ENCODE measurements at places on chromosomes 3 and 15.
A peak's percentile ranks its signal among the peaks of the same experiment; 100 is the strongest.

GRCh38 chr15:90886291-90886614 is 1.9 kb downstream of the FES start:
- DNase-seq: no peak

DNA sequence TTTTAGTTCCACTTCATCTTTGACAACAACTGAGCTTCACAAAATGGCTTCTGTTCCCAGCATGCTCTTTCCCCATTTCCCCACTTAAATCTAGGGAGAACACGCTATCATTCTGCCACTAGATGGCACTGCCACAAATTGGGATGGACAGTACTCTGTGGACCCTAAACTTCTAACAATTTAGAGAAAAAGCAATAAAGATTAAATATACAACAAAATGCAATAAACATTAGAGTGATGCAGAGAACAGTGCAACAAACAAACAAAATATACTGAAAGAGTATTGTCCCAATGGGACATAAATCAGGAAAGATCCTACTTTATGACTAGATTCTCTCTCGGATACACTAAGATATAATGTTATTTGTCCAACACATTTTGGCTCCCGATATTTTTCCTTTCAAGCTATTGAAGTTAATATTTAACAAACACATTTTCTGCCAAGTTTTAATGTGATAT is 169.7 kb upstream of the TMCO5A start:
- peak; percentile 40 for DNase-seq

DNA sequence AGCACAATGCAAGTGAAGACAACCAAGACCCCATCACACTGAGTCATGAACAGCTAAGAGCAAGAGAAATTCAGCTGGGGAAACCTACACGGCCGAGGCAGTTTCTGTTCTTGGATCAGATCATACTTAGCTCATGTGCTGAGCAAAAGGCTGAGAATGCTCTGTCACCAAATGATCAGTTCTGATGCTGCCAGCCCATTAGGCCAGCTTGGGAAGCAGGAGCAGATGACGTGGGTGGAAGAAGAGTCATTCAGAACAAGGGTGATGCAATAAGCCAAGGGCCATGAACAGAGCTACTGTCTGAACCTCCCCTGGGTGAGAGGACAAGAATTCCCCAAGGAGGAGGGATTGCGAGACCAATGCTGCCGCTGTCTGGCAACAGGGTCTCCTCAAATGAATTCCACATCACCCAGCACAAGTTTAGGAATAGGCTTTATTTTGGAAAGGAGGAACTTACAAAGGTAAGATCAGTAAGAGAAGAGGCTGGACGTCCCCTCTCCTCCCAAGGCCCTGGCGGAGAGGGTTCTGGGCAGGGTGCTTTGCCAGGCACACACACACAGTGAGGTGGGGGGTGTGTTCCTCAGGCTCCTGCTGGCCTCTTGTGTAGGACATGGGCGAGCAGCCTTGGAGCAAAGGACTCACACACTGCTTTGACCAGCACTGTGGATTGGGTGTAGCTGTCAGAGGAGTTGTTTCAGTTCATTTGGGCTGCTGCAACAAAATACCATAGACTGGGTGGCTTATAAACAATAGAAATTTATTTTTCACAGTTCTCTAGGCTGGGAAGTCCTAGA is 65.6 kb upstream of the CTXND1 start:
- DNase-seq: peak; percentile 38

DNA sequence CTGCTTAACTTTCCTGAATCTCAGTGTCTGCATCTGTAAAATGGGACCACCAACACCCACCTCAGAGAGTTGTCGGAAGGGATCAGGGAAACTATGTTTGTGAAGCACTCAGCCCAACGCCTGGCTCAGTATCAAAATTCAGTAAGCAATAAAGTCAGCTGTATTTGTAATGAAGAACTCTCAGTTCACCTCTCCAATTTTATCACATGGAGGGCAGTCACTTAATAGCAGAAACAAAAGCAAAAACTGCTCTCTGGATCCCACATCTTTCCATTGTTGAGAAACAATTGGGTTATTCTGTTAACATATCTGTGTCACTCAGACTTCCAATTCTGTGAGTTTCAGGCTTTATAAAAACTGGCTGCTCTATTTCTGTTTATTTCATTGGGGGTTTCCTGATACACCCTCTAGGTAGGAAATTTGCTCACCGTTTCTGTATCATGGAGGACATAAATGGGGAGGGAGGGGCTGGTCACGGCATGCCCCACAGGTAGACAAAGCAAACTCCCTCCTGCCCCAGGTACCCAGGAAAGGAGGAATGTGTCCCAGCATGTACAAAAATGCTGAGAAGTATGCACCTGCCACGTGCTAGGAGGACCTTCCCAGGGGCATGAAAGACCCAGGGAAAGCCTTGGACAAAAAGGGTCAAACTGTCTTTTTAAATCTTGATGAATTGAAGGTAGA is 81.4 kb upstream of the LMOD3 start:
- DNase-seq: no peak

DNA sequence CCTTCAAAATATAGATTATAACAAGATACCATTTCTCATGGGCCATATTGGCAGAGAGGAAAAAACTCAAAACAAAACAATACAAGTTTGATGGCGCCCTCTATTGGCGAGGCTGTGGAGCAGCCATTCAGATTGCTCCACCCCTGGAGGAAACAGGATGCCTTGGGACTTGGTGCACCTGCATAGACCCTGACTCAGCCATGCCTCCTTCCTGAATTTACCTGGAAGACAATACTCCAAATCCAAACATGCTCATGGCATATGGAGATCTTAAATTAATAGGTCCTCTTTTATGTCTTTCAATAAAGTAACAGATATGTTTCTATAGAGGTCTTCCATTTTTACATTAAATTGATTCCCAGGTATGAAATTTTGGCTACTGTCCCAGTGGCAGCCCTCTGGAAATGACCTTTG is 90.0 kb downstream of the APBA2 start:
- peak; percentile 49 for DNase-seq

GRCh38 chr3:58177747-58178527 is 32.8 kb downstream of the DNASE1L3 start:
- DNase-seq: peak; percentile 86

GRCh38 chr3:114743746-114744485 is 403.2 kb downstream of the ZBTB20 start:
- no peak for DNase-seq

GRCh38 chr3:148971401-148972163 is 19.8 kb upstream of the GYG1 start:
- DNase-seq: no peak

DNA sequence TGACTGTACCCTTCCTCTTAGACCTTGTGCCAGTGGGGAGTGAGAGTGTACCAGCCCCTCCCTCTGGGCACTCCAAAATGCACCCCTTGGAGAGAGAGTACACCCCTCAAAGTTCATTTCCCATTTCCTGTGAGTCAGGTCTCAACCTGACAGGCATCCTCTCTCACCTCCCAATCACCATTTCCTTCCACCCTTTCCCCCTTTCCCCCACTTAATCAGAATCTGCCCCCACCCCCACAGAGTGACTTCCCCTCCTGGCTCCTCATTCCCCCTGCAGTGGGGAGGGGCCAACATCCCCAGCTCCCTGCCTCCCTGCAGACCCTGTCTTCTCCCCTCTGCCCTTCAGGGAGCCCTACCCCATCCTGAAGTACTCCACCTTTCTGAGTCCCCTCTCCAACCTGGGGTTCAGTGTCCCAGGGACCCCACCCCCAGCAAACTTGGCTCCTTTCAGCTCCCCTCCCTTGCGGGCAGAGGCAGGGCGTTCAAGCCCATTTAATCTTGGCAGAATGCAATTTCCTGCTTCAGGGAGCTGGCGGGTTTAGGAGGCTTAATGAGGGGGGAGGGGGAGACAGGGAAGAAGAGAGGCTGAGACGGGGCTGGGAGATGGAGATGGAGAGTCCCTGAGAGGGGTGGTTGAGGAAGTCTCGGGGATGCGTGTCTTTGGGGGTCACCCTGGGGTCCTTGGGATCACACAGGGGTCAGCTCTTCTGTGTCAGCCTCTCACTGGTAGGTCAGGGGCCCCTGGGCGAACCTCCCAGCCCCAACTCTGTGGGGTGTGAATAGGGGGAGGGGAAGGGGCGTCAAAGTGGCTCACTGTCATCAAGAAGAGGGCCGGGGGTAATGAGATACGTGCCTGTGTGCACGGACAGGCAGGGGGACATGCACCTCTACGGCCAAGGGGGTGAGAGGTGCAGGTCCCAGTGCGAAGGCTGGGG is 16.6 kb upstream of the SEMA3F start:
- DNase-seq: no peak

- no peak for DNase-seq
Measured at GRCh38 chr3:94416768-94417167, 353.9 kb downstream of the NSUN3 start.

GRCh38 chr15:44882499-44882968 is 74.0 kb upstream of the TERB2 start:
- no peak for DNase-seq

- no peak for DNase-seq
Measured at GRCh38 chr3:127101411-127102187, 91.3 kb upstream of the PRR23E start.

DNA sequence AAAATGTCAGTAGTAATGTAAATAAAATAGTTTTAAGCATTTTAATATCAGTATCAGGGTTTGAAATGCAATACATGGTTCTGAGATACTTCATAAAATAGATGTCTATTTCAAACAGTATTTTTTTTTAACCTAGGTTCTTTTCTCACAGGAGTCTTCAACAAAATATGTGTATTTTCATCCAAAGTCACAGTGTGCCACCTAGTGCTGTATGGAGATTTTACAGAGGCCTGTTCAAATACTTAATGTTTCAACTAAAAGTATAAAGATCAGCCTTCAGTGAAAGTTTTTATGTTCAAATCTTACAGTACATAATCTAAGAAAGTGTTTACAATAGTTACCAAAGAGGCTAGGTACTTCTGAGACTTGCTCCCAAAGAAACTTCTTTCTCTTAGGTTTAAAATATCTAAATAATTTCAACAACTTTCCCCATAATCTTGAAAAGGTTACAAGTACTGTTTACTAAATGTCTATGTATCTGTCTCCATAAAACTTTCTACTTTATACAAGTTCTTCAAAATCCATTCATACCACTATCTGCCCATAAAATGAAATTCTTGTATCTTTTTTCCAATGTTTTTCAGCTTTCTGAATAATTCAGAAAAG is 38.3 kb downstream of the SCAPER start:
- peak; percentile 8 for DNase-seq

DNA sequence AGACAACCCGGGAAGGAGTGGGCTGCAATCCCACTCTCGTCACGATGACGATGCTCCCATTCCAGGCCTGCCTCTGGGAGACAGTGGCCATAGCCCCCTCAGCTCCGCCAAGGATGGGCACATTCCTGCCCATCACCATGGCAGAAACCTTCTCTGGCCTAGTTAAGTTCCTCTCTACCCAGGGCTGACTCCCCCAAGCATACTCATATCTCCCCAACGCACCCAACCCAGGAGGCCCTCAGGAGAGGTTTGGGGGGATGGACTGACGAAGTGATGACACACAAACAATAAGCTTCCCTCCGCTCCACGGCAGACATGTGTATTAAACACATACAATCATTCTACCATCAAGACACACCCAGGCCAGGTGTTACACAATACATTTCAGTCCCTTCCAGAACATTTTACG is 60.1 kb downstream of the VGLL4 start:
- no peak for DNase-seq

DNA sequence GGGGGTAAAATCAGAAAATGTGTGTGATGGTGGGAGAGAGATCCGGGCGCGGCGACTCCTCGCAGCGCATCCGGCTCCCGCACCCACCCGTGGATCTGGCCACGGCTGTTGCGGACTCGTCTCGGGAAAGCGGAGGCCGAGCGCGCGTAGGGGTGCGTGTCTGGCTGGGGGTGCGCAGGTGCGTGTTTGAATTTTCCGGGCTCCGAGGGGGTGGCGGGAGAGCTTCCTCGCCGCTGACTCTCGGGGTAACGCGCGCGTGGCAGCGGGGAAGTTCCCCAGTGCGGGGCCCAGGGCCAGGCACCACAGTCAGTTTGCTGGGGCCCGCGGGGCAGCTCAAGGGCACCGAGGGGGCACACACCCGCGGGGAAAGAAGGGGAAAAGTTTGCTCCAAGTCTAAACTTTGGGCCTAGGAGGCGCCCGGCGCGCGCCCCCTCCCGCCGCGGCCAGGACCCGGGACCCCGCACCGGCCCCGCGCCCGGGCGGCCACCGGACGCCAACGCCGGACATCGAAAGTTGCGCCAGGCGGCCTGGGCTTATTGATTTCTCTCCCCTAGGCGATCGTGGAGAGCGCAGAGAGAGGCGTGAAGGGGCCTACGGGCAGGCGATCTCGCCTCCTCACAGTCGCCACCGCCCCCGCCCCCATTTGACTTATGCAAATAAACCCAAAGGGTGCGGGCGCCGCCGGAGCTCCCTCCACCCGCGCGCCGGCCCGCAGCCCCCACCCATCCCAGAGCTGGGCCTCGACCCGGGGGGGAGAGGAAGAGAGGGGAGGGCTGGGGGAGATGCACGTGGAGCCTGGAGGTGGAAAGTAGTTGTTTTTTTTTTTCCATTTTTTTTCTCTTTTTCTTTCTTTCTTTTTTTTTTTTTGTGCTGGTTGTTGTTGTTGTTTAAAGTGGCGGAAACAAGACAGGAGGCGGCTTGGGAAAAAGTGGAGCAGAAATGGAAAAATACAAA is 639 bp downstream of the FOXP1 start:
- peak; percentile 20 for DNase-seq

- DNase-seq: no peak
Measured at GRCh38 chr15:63560741-63561448, 36.3 kb upstream of the FBXL22 start.

GRCh38 chr3:48879994-48880377 is 18.7 kb downstream of the SLC25A20 start:
- DNase-seq: no peak

- no peak for DNase-seq
Measured at GRCh38 chr3:55584716-55585368, 97.7 kb upstream of the WNT5A start.

- DNase-seq: no peak
Measured at GRCh38 chr15:99475754-99476412, 89.9 kb upstream of the MEF2A start.

GRCh38 chr3:184642631-184643285 is 69.1 kb downstream of the MAGEF1 start:
- DNase-seq: no peak

DNA sequence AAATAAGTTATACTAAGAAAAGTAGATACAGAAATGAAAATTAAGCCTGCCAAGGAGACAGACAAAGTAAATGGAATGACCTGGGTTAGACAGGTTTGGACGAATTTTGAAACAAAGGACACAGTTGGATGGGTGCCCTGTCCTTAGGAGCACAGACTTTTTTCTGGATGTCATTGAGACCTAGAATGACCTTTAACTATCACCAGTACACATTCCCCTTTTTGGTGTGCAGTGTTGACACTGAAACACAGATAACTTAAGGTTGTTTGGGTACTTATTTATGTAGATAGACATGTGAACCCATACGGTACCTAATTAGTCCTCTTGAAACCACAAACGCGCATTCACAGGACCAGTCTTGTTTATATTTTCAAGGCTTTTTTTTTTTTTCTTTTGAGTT is 86.7 kb downstream of the PPARG start:
- DNase-seq: no peak

DNA sequence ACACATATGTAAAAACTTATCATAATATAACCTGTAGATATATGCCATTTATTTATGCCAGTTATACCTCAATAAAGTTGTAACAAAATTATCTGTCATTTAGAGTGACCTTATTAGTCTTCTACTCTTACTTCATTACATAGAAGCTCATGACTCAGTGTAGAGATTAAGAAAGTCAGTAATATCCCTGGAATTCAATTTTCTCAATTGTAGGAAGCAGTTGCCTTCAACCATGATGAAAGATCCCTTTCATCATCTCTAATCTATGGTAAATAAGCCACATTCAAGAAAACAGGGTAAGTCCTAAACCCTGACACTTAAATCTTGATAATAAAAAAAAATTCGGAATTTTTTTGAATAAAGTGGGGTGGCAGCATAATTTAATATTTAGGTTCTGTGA is 216.5 kb upstream of the PEX5L start:
- DNase-seq: no peak

Data from hepatic stellate cell (primary cell).